ENCODE measurements at places on chromosomes 6 and 20.
A peak's percentile ranks its signal among the peaks of the same experiment; 100 is the strongest.

DNA sequence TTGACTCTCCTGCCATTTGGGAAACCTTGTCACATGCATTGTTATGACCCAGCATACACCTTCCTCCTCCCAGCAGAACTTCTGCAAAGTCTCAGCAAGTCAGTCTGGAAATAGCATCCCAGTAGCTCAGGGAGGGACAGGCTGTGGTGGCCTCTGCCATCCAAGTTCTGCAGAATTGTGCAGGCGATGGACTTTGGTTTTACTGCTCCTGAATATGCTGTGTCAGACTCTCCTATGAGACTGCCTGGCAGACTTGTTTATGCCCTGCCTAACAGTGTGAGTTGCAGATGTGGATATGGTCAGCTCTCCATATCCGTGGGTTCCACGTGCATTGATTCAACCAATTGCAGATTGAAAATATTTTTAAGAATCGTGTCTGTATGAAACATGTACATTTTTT is 52.8 kb downstream of the SNRNP48 start:
- DNase-seq, result no peak

GRCh38 chr6:157527471-157527907 is 146.5 kb downstream of the ZDHHC14 start:
- no peak for DNase-seq

GRCh38 chr20:4905613-4906012 is 95.7 kb downstream of the SLC23A2 start:
- DNase-seq, result peak; percentile 23

DNA sequence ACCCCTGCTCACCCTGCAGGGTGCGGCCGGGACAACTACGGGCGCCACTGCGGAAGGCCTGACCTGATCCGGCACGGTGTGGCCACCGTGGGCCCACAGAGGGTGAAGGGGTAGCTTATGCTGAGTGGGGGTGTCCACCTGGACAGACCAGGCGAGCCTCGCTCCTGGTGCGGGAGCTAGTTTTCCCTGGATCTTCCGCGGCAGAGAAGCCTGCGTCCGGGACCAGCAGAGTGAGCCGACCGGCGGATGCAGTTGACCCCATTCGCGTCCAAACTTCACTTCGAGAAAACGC is 38.2 kb downstream of the NCR2 start:
- no peak for DNase-seq

DNA sequence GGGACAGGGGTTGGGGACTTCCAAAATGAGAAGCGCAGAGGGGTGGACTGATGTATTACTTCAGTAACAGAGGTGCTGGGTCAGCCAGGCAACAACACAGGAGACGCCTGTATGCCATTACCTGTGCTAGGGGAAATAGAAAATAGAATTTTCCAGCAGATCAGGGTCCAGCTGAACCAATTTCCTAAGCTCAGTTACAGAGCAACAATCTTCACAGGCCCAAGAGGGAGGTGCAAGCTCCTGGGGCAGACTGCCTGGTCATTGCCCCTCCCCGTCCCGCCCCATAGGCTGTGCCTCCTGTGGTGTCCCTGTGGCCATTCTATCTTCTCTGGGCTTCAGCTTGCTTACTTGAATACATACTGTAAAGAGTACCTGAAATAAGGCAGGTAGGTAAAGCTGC is 3.7 kb downstream of the KCNK5 start:
- peak; percentile 53 for DNase-seq

GRCh38 chr6:125193208-125193607 is 39.6 kb downstream of the TPD52L1 start:
- no peak for DNase-seq

GRCh38 chr6:41578217-41579087 is 32.3 kb downstream of the FOXP4 start:
- DNase-seq, result peak; percentile 74

GRCh38 chr6:72835749-72836148 is 213.9 kb downstream of the KCNQ5 start:
- DNase-seq, result no peak

DNA sequence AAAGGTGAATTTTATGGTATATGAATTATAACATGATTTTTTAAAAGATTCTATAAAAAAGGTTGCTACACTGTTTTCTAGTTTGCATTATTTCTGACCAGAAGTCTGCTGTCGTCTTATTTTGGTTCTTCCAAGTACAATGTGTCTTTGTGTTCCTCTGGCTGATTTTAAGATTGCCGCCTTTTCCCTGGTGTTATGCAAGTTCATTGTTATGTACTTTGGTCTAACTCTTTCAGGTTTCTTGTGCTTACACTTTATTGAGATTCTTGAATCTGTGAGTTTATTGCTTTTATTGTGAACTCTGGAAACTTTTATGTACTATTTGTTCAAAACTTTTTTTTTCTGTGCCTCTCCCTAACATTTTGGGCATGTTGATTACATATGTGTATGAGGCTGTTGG is 109.8 kb downstream of the RFX6 start:
- no peak for DNase-seq

DNA sequence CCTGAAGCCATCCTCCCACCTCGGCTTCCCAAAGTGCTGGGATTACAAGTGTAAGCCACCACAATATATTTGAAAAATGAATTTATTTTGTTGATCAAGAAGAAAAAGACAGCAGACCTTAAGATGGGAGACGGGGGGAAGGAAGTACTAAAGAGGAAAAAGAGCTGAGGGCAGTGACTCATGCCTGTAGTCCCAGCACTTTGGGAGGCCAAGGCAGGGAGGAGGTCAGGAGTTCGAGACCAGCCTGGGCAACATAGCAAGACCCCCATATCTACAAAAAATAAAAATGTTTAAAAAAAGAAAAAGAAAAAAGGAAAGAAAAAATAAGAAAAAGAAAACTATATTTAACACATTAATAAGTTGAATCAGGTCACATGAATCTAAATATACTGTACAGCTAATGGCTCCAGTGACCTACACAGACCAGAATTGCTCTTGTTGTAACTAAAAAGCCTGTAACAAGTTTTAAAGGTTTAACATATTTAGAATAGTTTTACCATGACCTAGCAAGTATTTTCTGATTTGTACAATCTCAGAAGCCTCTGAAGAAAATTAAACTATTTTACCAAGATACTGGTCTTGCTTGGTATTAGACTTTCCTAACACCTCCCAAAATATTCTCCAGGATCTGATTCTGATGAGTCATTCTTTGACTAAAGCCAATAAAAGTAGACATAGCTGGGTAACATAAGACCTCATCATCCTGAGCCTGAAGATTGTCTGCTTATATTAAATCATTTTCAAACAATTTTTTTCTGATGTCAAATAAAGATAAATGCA is 4.3 kb upstream of the AKIRIN2 start:
- no peak for DNase-seq

DNA sequence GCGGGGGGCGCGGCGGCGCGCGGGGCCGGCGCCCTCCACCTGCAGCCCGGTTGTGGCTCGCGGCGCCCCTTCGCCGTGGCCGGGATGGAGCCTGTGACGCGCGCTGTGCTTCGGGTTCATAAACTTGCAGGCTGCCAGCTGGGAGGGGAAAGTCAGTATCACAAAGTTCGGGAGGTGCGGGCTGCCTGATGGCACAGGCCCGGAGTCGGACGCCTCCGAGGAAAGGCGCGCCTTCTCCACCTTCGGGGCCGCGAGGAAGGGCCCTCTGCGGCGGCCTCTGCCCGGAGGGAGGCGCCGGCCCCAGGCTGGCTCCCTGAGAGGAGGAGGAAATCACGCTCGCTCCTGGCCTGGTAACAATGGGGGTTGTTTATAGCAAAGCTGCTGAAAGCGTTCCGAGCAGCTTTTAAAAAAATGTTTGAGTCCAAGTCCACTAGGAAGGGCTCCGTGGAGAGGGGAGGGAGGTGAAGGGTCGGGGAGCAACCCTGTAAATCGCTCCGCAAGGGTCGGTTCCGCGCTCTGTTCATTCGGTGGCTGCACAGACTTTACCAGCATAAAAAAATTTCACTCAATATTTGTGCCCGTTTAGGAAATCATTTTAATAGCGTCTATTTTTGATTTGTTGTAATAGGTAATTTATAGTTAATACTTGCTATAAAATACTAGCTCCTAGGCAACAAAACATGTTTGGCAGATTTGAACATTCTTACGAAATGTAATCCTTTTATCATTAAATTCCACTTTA is 1.0 kb downstream of the AFDN start:
- DNase-seq, result peak; percentile 61

- no peak for DNase-seq
These were observed 291.6 kb downstream of the TSHZ2 start for GRCh38 chr20:53263554-53264438.

DNA sequence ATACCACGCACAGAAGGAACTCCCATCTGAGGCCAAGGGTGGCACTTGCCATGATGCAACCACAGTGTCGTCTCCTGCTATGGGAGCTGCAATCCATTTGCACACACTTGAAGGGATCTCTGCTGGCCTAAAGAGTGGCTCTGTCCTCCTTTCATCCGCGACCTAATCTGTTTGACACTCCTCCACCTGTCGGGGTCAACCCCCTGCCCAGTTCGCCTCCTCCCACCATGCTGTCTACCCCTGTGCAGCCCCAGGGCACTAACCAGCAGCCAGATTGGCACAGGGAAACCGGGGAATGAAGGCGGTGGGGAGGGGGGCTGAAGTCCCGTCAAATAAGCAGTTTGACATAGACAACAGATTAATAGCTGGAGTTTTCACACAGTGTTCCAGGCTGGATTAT is 58.1 kb upstream of the FOXQ1 start:
- DNase-seq, result no peak

- DNase-seq, result no peak
These were observed 1.2 kb upstream of the PHACTR3 start for GRCh38 chr20:59603176-59603575.

DNA sequence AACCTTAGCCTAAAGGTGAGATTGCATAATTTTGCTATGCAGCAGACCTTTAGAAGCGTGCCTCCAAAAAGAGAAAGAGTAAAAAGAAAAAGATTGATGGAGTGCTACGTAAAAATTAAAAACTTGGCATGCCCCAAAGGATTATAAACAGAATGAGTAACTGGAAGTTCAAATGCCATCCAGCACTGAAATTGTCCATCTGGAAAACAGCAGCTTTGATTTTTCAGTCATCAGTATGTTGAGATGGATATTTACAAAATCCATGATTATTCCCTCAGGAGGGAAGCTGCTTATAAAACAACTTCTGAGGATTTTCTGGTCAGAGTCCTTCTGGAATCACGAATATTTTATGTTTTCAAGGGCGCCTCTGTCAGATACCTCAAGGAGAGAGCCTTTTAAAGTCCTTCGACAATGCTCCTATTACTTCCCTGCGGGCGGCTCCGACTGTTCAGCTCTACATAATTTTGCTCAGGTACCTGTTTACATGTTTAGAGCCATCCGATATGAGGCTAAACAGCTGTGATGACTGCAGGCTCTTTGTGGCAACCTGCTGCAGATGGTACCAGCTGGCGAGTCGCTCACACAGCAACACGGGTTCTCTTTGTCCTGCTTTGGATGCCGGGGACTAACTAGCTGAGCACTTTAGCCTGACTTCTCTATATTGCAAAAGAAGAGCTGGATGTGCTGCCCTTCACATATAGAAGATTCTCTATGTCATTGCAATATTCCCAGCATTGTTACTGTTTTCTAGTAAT is 83.3 kb downstream of the RCAN2 start:
- no peak for DNase-seq

DNA sequence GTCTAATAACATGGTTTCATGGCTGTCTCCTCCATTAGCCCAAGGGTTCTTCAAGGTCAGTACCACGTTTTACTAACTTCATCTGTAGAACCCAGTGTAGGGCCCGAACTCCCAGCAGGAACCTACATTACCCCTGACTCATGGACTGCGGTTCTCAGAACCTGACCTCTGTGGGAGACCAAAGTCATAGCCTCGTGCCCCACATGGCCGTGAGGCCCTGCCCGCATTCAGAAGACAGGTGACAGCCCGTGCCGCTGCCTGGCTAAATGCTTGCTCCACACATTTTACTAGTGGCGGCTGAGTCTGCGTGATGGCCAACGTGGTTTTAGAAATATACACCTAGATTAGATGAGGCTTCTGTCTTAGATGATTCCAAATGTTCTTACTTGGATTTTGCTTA is 94.9 kb downstream of the CDH4 start:
- DNase-seq, result no peak

- no peak for DNase-seq
These were observed 9.2 kb downstream of the DNAH8 start for GRCh38 chr6:38724343-38724742.

GRCh38 chr6:20875369-20875963 is 341.2 kb downstream of the CDKAL1 start:
- DNase-seq, result no peak

DNA sequence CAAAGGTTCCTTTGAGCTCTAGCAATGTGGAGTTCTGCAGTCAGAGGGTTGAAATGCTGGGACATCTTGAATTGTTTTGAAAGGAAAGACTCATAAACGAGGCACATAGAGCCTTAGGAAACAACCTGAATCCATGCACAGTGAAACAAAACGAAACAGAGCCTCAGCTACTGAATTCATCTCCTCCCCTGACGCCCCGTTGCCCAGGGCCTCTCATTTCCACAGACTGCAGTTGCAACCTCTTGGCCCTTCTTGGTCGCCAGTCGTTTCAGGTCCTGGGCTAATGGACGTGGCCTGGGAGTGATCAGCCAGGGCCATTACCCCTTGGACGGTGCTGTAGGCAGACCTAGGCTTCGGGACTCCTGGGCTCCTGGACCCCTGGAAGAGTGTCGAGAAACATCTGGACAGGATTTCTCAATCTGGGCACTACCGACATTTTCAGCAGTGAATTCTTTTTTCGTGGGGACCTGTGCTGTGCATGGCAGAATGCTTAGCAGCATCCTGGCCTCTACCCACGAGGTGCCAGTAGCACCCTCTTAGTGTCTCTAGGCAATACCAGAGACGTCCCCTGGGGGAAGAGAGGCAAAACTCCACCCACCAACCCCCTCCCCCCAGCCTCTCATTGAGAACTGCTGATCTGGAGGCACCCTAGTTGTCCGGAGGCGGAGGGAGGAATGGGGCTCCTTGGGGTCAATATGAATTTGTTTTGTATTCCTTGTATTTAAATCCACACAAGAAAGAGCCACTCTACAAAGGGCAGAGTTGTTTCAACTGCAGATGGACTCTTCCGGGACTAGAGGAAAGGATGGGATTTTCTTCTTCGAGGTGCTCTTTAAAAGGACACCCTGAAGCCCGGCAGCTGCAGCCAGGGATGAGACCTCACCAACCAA is 50.2 kb downstream of the TMEM242 start:
- no peak for DNase-seq

DNA sequence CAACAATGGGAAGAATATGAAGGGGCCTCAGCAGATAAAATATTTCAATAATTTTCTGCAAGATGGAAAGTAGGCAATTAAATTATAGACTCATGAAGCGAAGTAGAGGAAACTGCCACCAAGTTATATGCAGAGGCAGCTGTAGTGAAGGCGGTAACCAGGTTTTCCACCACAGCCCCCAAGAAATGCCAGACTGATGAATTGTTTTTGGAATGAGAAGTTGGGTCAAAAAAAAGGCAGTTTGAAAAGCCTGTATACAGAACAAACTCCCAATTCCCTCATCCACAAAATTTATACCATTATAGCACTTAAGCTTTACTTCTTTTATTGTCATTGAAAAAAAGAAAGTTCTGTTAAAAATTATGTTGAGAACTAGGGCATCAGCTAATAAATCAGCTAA is 45.3 kb downstream of the ELOVL4 start:
- no peak for DNase-seq

- no peak for DNase-seq
These were observed 337.5 kb upstream of the CITED2 start for GRCh38 chr6:139711804-139712585.

Data from stomach (tissue), 19 donors.